Body of pancreas (tissue), 4 donors: ENCODE measurements at places on chromosomes 2 and 18.

DNA sequence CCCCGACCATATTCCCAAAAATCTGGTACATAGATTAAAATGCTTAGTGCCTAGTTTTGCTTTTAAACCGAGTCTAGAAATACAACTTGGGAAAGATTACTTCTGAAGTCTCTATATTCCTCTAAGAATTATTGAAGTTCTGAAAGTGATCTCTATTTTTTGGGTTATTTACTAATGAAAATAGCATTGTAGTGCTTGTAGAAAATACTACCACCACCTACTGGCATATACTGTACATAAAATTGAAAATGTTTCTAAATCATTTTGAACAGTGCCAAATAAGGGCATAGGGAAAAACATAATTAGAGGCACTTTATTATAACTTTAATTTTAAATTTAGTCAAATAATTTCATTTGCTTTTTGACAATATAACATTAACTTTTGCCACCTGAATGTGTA is 1399.6 kb upstream of the ZEB2 start:
- no peak for DNase-seq

DNA sequence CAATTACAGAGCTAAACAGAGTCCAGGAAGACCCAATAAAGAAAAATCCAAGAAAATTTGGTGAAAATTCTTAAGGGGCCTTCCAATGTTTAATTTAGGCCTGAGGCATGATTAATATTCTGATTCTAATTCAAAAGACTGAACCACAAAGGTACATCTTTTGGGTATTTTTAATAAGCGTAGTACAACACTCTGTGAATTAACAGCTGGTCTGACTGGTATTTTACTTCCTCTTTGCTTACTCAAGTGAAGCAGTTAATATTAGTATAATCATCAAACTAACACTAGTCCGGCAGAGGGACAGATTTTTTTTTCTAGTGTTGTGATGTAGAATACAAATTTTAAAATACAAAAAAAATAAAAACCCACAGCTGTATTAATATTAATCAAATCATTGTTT is 652.9 kb downstream of the NR4A2 start:
- no peak for DNase-seq

- no peak for DNase-seq
These were observed 150.3 kb upstream of the ST6GAL2 start for GRCh38 chr2:107036293-107036692.

GRCh38 chr18:58779529-58779928 is 85.1 kb upstream of the ZNF532 start:
- no peak for DNase-seq

- peak; percentile 12 for DNase-seq
These were observed 63.1 kb downstream of the CABYR start for GRCh38 chr18:24201699-24202687.
